ENCODE measurements at places on chromosomes 11 and 22. TPM values are rescaled to one million over a fixed set of nuclear protein-coding genes. Genes with fewer than 3 reads are reported as not detected.

DNA sequence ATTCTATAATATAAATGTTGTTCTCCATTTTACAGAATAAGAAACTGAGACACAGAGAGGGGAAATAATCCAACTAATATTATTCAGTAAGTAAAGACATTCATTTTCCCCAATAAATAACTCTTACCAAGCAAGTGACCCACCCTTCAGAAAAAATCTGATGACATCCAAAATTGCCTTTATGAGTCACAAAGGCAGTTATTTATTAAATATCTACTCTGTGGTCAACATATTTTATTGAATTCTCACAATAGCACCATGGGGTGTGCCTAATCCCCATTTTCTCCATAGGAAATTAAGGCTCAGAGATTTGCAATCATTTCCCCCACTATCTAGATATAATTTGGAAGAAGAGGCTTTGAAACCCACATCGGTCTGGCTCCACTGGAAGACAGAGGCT is 161.5 kb upstream of the ISX start:
- no peak for DNase-seq

DNA sequence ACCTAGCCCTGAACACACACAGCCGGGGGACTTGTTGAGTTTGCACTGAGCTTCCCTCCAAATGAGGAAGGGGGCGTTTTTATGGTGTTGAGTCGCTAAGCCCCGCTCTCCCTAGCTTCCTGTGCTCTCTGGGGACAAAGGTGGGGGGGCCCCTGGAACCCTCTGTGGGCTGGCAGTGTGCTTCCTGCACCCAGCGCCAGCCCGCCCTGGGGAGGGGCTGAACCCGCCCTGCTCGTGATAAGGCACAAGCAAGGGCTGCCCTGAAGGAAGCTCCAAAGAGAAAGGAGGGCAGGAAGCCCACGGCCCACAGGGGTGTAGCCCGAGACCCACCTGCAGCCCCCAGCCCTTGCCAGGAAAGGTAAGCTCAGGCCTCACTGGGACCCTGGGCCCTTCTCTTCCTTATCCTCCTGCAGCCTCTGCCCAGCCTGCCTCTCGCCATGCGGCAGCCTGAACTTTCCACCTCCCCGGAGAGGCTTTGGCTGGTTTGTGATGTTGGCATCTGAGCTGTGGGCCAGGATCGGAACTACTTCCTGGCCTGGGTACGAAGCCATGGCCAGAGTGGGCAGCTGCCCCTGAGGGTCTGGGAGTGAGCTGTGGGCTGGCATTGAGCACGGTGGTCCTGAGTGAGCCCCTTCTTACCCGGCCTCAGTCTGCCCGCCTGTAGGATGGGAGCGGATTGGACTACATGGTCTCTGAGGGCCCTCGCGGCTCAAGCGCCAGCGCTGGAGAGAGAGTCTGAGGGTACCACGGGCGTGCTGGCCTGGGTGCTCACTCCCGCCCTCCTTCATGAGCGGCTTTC is at the start of gene FERMT3:
Gene FERMT3, plus strand, starts transcription at position 265 of the 799 bp plus-strand sequence. CDS start 644 bp downstream, outside the sequence.
- DNase-seq: no peak

Gene NRXN2
- not detected for total RNA-seq

DNA sequence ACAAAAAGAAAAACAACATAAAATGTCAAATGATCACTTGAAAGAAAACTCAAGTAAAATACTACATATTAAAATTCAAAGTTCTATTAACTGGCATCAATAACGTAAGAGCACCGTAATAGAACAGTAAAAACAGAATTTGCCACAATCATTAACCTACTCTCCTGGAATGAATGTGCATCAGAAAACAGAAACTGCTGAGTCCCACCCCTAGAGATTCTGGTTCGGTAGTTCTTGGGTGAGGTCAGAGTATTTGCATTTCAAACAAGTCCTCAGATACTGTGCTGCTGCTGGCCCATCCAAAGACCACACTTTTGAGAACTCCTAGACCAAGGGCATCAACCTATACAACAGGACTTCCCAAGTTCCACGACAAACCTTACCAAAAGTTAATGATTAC is 23.5 kb downstream of the PITPNB start:
- no peak for DNase-seq

Gene C11orf97
- not detected for total RNA-seq

Gene SNAP29
- total RNA-seq: 12.3 TPM

Gene DDI1
- total RNA-seq: not detected

Gene OR6A2
- total RNA-seq: 0.06 TPM

- DNase-seq: no peak
Measured at GRCh38 chr11:34855754-34856095, 60.5 kb downstream of the APIP start.

DNA sequence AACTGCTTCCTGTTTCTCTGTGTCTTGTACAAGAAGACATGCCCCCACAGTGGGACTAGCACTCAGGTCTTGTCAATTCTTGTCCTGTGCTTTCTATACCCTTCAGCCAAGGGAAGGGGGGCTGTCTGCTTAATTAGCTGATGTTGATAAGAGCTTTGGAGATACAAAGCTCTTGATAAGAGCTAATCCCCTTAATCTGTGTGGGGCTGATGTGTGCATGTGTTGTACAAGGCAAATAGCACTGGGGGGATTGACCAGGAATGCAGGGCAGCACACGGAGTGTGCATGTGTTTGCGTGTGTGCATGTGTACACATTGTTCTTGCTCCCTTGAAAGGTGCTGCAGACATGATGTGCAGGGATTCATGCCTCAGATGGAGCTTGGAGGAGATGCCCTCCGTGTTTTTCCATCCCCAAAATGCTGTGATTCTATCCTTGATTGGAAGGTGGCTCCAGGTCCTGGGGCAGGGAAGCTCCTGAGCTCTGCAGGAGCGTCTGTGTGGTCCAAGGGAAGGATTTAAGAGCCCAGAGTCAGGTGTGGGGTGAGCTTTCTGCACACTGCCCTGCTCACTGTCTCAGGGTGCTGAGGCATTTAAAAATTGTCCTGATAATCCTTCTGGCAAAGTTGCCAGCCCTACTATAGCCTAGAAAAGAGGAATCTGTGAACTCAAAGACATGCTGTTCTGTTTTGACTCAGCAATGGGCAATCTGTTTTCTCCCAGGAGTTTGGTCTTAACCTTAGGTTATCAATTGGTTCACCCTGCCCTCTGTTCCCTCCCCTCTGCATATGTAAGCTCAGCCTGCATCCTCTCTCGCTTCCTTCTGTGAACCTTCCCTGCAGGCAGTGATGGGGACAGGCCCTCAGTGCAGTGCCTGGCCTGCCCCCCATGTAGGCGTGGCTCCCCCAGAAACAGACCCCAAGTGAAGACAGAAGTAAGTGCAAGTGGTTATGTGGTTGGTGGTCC is 102.0 kb downstream of the GRIK4 start:
- no peak for DNase-seq

Gene NLRP14
- total RNA-seq: not detected

- no peak for DNase-seq
Measured at GRCh38 chr11:59272771-59273372, 60.1 kb upstream of the MPEG1 start.

- no peak for DNase-seq
Measured at GRCh38 chr11:78990261-78990660, 415.6 kb upstream of the NARS2 start.

Gene OR52N5
- total RNA-seq: not detected

DNA sequence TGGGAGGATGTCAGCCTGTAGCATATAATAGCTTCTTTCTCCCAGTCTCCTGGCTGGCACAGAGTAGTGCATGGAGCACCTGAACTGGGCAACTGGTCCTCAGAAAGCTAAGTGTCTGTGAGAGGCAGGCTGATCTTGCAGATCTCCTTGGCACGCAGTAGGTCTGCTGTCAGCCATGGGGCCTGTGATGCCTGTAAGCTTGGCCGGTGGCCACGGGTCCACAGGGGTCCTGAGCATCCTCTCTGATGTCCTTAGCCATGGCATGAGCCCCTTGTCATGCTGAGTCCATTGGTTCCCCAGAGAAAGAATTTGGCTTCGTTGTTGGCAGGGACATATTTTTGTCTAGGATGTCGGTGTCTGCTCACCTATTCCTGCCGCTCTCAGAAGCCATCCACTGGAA is 25.0 kb downstream of the AMPD3 start:
- no peak for DNase-seq

DNA sequence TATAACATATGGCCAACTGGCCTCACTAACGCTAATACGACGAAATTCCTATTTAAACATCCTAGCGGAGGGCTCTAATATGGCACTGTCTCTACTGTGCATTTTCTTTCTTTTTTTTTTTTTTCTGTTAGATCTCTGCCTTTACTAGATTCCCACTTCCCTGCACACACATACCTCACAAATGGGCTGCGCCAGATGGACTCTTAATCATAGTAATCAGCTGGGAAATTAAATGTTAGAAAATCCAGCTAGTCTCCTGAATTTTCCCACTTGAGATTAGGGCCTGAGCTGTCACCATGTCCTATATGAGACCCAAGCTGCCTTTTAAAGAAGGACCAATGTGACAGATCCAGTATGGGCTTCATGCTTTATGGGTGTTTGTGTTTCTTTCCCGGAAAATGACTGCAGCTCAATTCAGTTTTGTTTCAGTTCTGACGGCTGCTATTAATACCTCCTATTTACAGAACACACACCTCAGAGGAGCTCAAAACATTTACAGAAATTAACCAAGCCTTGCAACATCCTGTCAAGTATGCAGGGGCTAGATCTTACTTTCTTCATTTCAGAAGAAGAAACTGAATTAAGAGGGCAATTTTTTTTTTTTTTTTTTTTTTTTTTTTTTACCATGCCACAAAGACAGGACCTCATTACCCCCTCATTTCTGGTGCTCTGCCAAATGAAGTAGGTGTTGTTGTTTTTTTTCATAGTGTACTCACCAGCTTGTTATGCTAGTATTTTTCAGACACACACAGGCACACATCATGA is 49.8 kb upstream of the BLID start:
- no peak for DNase-seq

DNA sequence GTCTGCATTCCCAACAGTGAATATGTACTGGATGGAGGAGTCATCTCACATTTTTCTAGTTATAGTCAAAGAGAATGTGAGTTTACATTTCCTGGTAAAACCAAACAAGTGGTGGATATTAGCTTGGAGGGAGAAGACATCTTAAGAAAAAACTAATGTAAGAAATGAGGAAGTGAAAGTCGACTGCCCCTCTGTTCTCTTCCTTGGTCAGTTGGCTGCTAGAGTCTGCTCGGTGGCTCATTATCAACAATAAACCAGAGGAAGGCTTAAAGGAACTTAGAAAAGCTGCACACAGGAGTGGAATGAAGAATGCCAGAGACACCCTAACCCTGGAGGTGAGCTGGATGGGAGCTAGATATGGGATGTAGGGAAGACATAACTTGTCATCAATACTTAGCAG is 5.8 kb downstream of the SLC22A9 start:
- DNase-seq: no peak

- DNase-seq: peak; percentile 36
Measured at GRCh38 chr11:35009944-35010342, 93.5 kb downstream of the PDHX start.

DNA sequence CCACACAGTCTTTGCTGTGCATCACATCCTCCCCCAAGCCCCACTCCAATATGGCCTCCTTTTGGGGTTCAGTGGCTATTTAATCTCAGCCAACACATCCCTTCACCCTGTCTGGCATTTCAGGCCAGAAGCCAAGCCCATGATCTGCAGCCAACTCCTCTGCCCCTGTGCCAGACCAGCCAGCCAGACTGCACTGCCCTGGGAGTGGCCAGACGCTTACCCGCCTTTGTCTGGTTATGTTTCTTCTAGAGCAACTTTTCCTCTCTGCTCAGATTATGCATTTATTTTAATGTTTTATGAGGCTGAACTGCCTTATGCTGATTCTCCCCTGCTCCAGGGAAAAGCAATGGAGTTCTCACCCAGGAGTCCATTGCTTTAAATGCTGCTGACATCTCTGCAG is 206.7 kb upstream of the TBCEL start:
- no peak for DNase-seq

DNA sequence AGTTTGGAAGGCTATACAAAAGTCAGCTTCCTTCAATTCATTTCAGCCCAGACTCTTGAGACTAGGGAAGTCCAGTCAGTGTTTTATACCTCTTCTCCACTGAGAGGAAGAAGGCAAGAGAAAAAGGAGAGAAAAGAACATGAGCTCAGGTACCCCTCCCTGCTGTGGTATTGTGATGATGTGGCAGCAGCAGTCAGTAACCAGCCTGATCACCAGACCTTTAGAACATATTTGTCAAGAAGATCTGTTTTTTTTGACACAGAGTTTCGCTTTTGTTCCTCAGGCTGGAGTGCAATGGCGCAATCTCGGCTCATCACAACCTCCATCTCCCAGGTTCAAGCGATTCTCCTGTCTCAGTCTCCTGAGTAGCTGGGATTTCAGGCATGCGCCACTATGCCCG is 21.2 kb upstream of the RPS13 start:
- no peak for DNase-seq

DNA sequence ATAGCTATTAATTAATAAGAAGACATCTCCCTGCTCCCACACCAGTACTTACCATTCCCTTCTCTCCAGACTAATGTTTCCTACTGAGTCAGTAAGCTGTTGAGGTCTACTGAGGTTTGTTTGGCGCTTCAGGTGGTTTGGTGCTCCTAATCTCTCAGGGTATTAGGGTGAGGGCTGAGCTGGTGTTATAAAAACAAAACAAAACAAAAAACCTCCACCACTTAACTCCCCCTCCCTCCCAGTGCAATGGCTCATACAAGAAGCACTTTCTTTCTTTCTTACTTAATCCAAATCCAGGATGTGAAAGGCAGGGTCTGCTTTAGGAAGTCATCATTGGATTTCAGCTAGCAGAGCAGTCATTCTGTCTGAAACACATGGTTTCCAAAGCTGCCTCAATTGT is 15.3 kb downstream of the CSTPP1 start:
- DNase-seq: no peak

DNA sequence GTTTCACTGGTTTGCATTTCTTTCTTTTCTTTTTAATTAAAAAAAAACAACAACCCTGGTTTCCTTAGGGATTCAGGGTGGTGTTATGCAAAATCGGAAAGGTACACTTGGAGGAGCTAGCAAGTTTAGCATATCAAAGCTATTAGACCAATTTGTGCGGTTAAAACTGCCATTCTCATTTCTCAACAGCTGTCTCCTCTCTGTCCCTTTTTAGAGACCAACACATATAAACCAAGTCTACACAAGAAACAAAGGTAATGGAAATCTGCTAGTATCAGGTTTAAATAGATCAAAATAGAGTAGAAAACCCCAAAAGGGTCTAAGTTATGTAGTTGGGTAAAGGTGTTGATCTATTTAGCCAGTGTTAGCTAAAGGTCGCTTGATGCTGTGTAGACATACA is 1.7 kb upstream of the SESN3 start:
- no peak for DNase-seq

Gene TMEM132A
- total RNA-seq: 88.1 TPM

GRCh38 chr11:66328031-66328301 is 8.3 kb downstream of the RIN1 start:
- no peak for DNase-seq

GRCh38 chr11:103662880-103663279 is 373.6 kb upstream of the DDI1 start:
- DNase-seq: no peak

DNA sequence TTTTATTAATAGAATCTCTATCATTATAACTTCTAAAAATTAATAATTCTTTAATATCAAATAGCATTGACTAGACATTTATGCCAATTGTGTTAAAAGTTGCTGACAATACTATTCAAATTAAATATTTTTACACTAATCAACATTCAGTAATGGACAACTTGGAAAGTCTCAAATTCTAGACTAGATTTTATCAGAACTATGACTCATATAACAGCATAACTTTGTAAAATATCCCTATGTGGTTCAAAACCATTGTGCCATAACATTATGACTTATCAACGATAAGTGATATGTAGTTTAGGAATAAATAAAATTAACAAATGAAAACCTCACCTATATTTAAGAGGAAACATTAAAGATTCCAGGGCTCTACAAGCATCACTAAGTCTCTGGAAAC is 291.8 kb downstream of the SBF2 start:
- peak; percentile 35 for DNase-seq

Data from PC-3 (cell line).